Activated CD4-positive, alpha-beta T cell treated with anti-CD3 and anti-CD28 coated beads, Interleukin-2, Interleukin-4, amounts not matched to agents 100 ng/mL and 50 ng/mL, durations not matched to agents 16 hours and 8 hours (primary cell): ENCODE measurements at places on chromosomes 11 and 22.

DNA sequence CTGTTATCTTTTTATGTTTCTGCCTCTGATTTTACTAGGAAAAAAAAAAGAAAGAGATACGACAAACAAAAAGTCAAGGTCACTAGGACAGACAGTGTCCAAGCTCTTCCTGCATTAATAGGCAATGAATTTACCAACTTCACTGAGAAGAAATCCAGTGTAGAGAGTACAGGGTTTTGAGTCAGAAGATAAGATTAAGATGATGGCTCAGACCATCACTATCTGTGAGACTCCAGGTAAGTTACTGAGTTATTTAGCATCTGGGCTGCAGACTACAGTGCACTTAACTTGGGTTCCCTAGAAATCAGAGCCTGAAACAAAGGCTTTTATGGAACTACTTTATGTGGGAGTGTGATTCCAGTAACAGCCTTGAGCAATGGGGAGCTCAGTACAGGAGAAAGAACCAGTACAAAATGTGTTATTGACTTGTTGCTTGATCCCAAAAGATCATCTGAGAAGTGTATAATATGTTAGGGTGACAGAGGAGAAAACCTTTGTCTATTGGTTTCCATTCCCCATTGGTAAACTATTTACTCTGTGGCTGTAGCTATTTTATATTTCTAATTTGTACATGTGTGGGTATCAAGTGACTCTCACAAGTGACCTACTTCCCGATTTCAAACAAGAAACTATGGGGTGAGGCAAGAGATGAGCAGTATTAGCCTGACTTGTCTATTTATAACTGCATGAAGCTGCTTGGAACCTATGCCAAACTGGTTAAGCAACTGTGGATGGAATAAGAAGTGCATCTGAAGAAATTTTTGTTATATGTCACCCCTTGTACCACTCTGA lies 395.8 kb downstream of the RAB38 start:
- DNase-seq: no peak

DNA sequence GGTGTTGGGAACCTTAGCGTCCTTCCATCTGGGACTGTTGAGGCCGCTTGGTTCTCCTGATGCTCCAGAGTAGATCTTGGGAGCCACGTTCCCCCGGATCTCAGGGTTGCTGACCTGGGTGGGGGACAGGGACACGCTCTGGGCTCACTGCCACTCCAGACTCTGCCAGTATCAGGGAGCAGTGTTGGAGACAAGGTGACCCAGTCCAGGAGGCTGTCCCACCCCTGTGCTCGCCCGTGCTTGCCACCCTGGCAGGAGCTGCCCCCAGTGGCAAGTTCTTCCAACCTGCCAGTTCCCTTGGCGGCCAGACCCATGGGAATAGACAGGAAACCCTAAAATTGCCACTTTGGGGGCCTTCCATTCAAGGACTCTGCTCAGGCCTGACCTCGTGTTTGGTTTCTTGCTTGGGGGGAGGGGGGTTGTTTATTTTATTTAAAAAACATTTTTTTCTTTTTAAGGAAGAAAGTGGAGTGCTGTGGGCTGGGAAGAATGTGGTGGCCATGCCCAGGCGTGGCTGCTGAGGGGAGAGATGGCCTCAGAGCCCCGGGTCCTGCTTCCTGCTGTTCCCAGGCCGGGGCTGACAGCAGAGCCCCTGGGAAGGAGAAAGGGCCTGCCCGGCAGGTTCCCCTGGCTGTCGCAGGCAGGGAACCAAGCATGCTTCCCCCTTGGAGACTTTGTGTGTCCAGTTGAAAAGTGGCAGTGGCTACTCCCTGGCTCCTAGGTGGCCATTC lies 7.2 kb downstream of the GRK2 start:
- DNase-seq: no peak

DNA sequence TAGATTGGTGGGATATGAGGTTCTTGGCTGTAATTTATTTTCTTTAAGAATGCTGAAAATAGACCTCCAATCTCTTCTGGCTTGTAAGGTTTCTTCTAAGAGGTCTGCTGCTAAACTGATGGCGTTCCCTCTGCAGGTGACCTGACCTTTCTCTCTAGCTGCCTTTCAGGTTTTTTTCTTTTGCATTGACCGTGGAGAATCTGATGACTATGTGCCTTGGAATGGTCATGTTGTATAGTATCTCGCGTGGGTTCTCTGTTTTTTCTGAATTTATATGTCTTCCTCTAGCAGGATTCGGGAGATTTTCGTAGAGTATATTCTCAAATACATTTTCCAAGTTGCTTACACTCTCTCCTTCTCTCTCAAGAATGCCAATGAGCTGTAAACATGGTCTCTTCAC lies 122.2 kb downstream of the DDX10 start:
- DNase-seq: no peak

- DNase-seq: no peak
Measured at GRCh38 chr11:63829823-63830489, 9.0 kb upstream of the MARK2 start.

GRCh38 chr11:117825538-117826189 lies 1.1 kb upstream of the FXYD2 start:
- no peak for DNase-seq

GRCh38 chr11:96339706-96340554 lies 3.1 kb downstream of the MAML2 start:
- no peak for DNase-seq

DNA sequence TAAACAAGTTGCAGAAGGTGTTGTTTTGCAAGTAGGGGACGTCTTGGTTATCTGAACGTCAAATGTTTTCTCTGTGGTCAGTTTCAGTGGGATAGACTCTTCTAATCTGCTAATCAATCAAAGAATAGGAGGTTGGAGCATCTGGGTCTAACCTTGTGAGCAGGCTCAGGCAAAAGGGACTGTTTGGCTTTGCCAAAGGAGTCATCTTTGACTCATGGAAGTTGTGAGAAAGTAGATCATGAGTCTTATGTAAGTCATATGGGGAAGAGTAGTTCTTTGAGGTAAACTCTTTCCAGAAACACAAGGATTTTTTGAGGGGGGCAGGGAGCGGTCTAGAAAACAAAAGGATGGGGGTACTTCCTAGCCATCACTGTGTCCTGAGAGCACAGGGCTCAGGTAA lies 27.1 kb upstream of the TOP3B start:
- DNase-seq: no peak

DNA sequence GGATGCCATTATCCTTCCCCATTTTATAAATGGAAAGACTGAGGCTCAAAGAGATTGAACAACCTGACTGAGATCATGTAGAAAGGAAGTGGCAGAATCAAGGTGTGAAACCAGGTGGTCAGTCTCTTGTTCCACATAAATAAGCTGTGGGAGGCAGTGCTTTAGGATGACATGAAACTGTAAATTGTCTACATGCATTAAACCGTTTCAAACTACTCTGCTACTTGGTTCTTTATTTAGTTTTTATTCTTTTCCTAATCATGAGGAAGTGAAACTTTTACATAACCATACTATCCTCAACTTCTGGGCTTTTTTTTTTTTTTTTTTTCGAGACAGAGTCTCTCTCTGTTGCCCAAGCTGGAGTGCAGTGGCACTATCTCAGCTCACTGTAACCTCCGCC lies 34.9 kb downstream of the CADM1 start:
- DNase-seq: no peak

DNA sequence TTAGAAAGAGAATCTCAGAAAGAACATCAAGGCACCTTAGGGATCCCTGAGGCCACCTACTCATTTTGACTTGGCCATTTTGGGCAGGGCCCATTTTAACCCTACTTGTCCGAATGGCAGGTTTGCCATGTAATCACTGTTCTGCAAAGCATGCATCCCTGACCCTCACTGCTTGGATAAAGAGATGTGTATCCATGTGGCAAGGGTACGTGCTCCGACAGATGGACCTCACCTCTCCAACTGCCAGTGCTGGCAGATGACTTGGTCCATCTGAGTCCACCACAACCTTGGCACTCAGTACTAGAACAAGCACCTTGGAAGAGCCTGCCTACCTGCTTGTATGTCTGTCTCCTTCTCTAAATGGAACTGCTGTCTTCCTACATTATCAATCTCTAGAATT lies 139.4 kb downstream of the SPATA19 start:
- no peak for DNase-seq

DNA sequence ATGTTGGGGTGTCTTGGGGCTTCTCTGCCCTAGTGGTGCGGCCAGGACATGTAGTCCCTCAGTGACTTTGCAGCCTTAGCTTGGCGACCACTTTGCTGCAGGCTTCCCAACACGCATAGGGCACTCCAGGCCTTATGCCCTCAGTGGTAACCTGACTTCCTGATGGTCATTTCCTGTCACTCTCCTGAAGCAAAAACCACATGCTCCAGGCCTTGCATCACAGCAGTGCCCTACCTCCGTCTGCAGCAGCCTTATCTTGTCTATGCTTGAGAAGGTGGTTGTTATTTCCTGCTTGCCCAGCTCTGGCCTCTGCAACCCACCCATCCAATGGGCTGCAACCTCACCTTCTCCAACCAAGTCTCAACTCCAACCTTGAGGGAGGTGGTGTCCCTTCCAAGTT lies 33.4 kb upstream of the PISD start:
- no peak for DNase-seq

DNA sequence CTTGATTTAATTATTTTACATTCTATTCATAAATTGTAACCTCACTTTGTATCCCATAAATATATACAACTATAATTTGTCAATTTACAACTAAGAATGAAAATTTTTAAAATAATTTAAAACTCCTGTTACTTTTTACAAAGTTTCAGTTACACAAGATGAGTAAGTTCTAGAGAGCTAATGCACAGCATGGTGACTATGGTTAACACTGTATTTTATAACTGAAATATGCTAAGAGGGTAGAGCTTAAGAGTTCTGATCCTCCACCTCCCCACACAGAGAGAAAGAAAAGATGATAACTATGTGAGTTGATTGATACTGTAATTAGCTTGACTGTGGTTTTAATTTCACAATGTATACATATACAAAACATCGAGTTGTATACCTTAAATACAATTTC lies 412.5 kb upstream of the DDI1 start:
- no peak for DNase-seq

DNA sequence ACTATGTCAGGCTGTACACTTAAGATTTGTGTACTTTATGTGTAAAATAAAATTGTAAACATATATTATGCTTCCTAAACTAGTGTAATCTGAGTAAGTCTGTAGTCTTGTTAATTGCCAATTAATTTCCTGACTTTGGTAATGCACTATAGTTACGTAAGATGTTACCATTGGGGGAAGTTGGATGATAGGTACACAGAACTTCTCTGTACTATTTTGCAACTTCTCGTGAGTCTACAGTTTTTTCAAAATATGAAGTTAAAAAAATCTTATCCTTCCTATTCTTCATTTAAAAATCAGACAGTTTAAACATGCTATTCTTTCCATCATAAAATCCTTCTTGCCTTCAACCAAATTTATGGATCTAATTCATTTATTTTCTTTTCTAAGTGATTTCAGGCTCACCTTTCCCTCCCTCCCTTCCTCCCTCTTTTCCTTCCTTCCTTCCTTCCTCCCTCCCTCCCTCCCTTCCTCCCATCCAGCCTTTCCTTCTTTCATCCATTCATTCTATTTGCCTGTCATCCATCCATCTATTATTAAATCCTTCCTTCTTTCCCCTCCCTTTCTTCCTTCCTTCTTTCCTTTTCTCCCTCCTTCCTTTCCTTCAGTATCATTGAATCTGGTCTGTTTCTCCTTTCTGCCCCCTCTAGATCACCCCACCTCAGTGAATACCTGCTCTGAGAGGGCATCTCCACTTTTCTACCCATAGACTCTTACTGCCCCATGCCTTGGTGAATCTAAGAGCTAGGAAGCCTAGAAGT lies 22.1 kb upstream of the ASCC2 start:
- DNase-seq: no peak

DNA sequence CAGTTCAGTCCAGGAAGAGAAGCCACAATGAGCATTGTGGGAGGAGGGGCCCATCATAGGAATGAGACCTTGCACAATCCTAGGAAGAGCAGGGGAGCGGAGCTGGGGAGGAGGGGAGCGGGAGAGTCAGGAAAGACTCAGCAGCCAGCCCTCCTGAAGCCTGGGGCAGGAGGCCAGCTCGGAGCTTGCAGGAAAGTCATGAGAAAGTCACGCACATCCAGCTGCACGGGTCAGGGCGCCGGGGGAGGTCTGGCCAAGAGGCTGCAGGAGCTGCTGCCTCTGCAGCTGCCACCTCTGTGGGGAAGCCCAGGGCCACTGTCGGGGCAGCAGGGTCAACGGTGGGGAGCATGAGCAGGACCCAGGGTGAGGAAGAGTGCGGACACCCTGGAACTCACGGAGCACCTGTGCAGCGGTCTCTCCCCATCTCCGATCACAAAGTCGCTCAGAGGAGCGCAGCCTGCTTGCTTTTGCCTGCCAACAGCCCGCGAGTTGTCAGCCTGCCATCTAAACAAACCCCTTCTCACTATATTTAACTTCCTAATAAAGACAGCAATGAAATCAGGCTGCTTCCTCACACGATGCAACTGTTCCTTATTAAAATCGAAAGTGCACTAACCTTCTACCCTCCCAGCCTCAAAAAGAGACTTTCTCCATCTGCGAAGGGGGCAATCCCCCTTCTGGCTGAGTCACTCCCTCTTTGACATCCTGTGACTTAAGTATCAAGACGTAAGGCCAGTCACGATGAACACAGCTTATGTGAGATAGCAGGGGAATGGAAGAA lies 52.9 kb upstream of the RTL6 start:
- DNase-seq: peak; percentile 62

GRCh38 chr11:64688534-64688982 lies 34.4 kb downstream of the NRXN2 start:
- peak; percentile 88 for DNase-seq

DNA sequence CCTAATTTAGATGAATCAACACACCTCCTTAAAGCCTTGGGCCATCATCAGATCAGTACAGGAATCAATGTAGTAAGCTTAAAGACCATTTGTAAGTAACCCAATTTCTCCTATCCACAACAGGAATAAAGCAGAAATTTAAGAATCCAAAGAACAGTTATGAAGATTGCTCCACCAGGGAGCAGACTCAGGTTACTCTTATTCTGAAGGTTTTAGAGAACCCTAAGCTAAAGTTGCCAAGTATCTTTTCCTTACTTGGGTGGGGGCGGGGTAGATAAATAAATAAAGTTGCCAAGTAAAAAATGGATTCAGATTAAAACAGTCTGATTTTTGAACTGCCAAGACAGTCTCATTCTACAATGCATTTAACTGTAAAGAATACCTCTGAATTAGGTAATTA lies 18.1 kb downstream of the CKAP5 start:
- DNase-seq: no peak

DNA sequence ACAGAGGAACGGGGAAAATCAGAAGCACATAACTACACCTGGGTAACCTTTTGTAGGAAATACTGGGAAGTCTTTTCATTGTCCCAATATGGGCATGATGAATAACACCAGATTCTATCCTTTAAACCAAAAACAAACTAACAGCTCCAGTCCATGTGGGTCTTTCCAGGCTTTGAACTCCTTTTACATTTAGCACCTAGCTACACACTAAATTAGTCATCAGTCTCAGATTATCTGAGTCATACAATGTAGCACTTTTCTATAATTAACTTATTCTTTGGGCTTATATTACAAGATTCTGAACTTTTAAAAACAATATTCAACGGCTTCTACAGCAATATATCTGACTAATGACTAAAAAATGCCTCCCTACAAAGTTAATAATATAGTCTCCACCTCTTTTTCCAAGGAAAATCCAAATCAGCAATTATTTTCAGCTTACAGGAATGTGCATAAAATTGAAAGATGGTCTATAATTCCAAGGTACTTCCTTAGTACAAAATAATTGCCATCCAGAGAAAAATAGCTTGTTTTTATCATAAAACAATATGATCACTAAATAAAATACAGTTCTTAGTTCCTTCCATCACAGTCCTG lies 26.3 kb downstream of the STK33 start:
- peak; percentile 4 for DNase-seq

- DNase-seq: no peak
Measured at GRCh38 chr11:32643526-32643925, 59.9 kb downstream of the EIF3M start.
